ENCODE measurements at places on chromosomes 4 and X.

GRCh38 chr4:8280158-8280875, 10.8 kb downstream of the HTRA3 start:
- no peak for DNase-seq

- DNase-seq = no peak
Observed at GRCh38 chr4:35966566-35966965, 277.7 kb downstream of the ARAP2 start.

GRCh38 chr4:13694256-13694655, 66.7 kb upstream of the BOD1L1 start:
- no peak for DNase-seq

DNA sequence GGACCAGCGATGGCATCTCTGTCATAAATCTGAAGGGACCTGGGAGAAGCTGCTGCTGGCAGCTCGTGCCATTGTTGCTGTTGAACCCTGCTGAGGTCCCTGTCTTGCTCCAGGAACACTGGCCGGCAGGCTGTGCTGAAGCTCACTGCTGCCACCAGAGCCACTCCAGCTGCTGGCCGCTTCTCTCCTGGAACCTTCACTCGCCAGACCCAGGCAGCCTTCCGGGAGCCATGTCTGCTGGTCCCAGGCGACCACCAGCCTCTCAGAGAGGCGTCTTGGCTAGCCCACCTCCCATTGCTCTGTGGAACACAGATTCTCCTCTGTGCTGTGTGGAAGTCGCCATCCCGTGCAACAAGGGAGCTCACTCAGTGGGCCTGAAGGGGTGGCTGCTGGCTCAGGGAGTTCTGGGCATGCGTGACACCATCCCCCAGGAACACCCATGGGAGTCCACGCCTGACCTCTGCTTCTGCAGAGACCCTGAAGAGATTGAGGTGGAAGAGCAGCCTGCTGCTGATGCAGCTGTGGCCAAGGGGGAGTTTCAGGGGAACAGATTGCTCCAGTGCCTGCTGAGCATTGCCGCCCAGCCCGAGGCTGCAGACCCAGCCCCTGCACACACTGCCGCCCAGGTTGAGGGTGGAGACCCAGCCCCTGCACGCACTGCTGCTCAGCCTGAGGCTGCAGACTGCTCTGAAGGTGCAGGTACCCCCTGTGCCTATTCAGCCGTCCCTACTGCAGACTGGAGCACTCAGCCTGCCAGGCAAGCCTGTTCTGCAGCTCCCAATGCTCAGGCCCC, 33.1 kb upstream of the CYP4V2 start:
- no peak for DNase-seq

GRCh38 chr4:147816382-147817254, 84.7 kb downstream of the ARHGAP10 start:
- no peak for DNase-seq

DNA sequence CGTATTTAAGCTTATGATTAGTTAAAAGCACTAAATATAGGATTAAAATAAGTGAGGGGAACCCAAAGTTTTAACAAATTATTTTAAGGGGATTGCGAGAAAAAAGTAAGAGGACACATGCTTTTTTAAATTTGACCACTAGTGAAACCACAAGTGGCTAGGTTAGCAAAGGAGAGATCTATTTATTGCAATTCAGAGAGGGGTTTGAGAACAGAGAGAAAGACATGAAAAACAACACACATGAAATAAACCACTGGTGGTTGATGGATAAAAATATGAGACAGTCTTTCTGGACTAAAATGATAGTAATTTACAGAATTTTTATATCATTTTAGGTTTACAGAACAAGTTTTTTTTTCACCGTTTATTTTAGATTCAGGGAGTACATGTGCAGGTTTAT, 11.8 kb downstream of the SLC25A14 start:
- no peak for DNase-seq

- no peak for DNase-seq
Observed at GRCh38 chrX:95346856-95347255, 1337.8 kb upstream of the DIAPH2 start.

DNA sequence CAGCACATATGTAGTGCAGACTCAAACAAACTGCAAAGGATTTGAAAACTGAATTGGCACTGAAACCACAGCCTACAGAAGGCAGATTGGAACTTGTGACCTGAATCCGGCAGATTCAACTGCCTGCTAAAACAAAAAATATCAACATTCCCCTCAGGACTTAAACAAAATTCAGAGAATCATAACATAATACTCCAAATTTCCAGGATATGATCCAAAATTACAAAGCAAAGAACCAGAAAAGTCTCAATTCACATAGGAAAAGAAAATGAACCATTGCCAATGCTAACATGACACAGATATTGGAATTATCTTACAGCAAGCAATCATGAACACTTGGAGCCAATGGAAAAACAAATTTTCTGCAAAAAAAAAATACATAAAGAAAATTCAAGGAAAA, 250.4 kb downstream of the PRDM5 start:
- DNase-seq = no peak

GRCh38 chr4:54054501-54054900, 9.9 kb downstream of the CHIC2 start:
- no peak for DNase-seq

DNA sequence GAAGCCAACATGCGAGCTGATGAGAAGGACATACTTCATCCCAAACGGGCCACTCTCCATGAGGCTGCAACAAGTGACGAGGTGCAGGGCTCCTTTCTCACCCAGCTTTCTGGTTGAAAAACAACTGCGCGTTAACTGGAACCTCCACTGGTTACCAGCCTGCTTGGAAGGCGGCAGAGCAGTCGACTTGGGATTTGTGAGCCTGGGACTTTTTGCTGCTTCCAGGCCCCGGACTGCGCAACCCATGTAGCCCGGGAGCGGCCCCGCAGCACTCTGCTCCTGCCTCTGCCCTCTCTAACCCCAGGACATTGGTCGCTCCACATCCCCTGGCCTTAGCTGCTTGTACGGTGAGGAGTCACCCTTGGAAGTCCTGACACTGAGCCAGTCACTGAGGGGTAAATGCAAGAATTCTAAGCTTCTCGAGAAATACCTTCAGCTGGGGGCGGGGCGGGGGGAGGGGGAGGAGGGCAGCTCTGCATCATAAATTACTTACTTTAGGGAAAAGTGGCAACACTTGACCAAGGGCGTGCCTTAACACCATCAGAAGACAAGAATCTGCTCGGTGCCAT, 72.7 kb downstream of the MTMR1 start:
- peak; percentile 11 for DNase-seq

DNA sequence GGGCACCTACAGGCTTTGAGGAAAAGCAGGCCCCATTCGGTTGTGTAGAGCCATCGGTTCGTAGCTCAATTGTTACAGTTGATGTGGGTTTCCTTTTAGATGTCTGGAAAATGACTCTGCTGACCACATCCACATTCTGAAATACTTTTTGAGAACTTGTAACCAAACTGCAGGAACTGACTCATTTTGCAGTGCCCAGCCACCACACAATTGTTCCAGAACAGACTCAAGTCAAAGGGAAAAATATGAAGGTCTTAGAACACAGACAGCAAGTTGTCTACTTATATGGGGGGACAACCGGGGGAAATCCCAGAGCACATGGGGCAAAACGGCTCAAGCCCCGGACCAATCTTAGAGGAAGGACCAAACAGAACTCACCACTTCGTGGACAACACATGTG, 557.6 kb upstream of the DIPK2B start:
- DNase-seq = peak; percentile 89

- DNase-seq = no peak
Observed at GRCh38 chrX:132231587-132231986, 12.3 kb upstream of the RAP2C start.

DNA sequence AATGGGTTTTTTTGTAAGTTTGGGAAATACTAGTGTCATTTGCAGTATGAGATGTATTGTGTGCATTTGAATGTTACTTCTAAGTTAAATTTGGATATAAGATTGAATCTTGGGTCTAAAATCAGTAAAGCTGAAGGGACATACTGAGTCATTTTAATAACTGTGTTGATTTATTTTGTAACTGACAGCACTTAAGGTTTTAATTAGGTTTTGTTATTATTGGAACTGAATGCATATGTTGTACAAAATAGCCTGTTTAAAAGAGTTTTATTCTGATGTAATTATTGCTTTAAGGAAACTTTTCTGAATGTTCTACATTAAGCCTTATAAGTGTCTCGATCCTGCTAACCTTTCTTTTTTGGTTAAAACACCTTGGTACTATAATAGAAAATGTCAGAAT, 396.6 kb downstream of the MAPK10 start:
- peak; percentile 29 for DNase-seq

DNA sequence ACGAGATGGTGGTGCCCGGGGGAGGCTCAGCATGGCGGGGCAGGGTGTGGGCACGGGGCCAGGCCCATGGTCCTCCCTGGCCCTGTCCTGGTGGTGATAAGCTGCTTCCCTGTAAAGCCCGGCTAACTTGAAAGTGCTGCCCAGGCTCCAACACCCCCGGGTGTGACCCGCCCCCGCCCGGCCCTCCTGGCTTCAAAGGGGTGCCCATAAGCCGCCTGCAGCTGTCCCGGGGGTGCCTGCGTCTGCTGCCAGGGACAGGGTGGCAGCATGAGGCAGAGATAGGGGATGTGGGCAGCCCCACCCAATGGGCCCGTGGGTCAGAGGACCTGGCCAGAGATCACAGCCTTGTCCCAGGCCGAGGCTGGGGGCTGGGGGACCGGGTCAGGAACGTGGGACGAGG, 18.1 kb downstream of the FGFRL1 start:
- DNase-seq = no peak

DNA sequence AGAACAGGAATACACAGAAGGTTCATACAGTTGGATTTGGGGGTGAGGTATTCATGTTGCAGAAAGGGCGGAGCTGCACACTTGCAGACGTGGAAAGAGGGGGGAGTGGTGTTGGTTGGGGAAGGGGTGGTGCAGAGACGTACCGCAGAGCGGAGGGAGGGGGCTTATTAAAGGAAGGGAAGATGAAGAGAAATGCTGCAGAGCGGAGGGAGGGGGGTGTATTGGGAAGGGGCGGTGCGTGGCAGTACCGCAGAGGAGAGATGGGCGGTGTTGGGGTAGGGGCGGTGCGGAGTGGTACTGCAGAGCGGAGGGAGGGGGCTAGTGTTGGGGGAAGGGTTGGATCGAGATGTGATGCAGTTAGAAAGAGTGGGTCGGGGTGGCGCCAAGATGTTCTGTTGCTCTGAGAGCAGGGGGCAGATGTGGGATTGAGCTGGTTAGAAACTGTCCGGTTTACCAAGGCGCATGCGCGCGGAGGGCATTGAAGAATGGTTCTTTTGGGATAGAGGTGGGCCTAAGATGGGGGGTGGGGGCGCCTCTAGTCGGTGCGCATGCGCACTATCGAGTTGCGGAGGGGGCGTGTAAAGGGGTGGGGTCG, 900 bp downstream of the TRO start:
- peak; percentile 85 for DNase-seq

DNA sequence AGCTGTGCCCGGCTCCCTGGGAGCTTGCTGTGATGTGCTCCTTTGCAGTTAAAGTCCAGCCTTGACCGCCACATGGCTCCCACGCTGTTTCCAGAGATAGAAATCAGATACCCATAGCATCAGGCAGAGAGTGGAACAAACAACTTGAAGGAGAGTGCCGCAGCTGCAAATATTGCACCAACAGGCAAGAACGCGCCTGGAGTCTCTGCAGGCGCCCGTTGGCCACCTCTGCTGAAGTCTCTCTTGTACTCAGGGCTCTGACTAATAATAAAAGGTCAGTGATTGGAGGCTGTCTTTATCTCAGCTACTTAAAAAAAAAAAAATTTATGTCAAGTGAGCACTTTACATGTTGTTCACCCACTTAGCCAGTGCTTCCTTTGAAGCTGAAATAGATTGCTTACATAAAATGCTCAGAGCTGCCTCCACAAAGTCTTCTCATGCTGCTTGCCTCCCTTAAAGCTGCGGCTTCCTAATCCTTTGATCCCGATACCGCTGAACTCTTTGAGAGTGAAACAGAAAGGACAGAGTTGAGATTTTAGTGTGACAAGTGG, 30.9 kb upstream of the TENM3 start:
- no peak for DNase-seq

- DNase-seq = no peak
Observed at GRCh38 chr4:95462921-95463320, 85.9 kb downstream of the UNC5C start.

DNA sequence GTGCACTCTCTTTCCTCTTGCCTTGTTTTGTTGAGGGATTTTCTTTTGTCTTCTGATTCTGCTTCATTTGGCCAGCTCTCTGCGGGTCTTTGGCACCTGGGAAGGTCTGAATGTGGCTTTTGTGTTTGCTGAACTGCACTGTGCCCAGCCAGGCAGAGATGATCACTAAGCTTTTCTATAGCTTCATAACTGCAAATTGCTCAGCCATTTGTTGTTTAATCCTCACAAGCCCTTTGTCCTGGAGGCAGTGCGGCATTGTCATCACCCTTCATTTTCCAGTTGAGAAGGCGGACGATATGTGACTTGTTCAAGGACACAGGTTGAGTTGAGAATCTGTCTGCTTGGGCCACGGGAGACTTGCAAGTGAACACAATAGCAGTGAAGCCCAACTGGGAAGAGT, 46.0 kb upstream of the SFRP2 start:
- no peak for DNase-seq

DNA sequence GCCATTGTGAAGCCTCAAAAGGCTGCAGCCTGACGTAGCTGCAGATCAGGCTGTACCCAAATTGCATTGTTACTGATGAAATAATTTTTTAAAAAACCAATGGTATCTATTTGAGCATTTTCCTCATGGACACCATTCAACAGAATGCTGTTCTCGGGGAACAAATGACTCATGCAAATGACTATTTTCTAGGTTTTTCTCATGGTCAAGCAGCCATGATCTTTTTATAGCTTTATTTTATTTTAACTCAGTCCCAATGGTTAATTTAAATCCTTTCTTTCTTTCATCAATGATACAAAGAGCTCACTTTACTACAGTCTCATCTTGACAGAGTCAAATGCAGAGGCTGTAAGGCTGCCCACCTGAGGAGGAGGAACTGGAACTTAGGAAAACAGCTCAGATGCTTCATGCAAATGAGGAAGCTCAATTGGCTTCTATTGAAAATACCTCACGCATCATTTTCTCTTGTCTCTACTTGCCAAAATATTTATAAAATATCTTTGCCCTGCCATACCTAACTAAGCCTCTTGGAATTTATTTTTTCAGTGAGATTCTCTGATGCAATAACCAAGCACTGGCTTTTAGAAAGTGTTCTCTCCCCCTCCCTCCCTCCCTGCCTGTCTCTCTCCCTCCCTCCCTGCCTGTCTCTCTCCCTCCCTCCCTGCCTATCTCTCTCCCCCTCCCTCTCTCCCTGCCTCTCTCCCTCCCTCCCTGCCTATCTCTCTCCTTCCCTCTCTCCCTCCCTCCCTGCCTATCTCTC, 81.0 kb downstream of the SORBS2 start:
- DNase-seq = peak; percentile 83

DNA sequence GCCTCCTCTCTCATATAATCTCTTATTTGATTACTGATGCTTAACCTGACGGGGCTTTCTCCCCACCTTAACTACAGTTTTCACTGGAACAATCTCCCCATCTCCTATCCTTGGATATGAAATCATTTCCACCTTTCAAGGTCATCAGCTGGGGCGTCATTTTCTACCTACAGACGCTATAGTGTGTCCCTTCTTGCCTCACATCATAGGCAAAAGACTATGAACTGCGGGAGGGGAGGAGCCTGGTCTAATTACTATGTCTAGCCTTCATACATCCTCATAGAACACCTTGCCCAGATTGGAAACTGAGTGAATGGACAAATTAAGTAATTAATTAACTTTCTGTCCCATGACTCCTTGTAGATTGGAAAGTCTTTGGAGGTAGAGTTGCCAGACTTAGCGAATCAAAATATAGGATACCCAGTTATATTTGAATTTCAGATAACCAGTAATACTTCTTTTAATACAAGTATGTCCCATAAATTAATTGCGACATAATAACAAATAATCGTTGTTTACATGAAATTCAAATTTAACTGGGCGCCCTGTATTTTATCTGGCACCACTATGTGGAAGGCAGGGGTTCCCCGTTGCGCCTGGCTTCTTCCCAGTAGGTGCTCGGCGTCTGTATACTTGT, 752 bp upstream of the ATP6AP2 start:
- no peak for DNase-seq

- DNase-seq = peak; percentile 75
Observed at GRCh38 chrX:10467793-10468192, 152.6 kb downstream of the MID1 start.
